Activated CD4-positive, alpha-beta T cell treated with anti-CD3 and anti-CD28 coated beads for 1 hour (primary cell): ENCODE measurements at places on chromosomes 16 and 17.

GRCh38 chr16:9357829-9358228 lies 266.4 kb downstream of the HAPSTR1 start:
- no peak for DNase-seq

GRCh38 chr16:17143546-17144419 lies 327.0 kb downstream of the XYLT1 start:
- no peak for DNase-seq

- no peak for DNase-seq
Measured at GRCh38 chr17:40063187-40063771, 514 bp downstream of the THRA start.

DNA sequence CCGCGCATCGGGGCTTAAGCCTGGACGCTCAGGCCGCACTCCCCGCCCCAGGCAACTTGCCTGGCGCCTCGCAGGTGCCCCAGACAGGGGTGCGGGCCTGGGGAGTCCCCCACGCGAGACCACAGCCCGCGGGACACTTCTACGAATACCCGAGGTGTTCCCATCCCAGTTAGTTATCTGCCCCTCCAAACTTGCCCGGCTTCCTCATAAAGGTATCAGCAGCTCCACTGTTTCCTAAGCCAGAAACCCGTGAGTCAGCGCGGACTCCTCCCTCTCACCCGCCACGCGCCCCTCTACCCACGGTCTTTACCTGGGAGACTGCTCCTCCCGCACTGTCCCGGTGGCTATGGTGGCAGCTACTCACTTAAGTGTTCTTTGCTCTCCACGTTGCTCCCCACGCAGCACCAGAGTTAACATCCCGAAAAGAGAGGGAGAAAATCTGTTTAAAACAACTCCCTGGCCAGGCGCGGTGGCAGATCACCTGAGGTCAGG lies 1.0 kb upstream of the CREBBP start:
- no peak for DNase-seq
